ENCODE measurements at places on chromosomes 5 and 9.

GRCh38 chr9:129385211-129385934 is 207.3 kb upstream of the IER5L start:
- DNase-seq = no peak

- no peak for DNase-seq
These were observed 190.2 kb upstream of the NR3C1 start for GRCh38 chr5:143593723-143594122.

DNA sequence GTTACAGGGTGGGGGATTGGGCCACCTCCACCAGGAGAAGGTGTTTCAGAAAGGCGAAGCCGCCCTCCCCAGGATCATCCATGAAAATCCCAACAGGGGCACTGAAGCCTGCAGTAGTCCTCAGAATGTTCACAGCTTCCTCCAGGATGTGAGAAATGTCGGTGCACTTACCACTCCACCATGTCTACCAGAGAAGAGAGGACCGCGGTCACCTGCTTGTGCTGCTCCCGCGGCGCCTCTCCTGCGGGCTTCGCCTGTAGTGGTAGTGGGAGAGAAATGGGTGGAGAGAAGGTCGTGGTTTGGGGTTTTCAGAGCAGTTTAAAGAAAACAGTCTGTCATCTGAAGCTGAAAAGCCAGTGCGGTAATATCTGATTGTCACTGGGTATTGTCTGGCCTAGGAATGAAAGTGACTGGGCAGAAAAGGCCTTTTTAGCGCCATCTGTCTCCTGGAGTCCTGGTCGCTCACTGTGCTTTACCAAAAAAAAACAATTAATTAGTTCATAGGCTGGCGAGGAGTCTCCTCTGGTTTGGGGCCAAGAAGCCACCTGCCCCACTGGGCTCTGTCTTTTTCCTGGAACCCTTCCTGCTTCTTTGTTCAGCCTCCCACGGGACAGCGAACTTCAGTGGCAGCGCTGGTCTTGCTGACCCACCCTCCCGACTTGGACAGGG is 23.0 kb upstream of the PPP1R26 start:
- no peak for DNase-seq

- no peak for DNase-seq
These were observed 989 bp upstream of the FBN2 start for GRCh38 chr5:128539038-128539429.

- DNase-seq = no peak
These were observed 29.1 kb upstream of the SLC6A3 start for GRCh38 chr5:1474183-1474839.

Data from AG04450 (cell line).